ENCODE measurements at places on chromosomes 3 and 15.
A peak's percentile ranks its signal among the peaks of the same experiment; 100 is the strongest.

DNA sequence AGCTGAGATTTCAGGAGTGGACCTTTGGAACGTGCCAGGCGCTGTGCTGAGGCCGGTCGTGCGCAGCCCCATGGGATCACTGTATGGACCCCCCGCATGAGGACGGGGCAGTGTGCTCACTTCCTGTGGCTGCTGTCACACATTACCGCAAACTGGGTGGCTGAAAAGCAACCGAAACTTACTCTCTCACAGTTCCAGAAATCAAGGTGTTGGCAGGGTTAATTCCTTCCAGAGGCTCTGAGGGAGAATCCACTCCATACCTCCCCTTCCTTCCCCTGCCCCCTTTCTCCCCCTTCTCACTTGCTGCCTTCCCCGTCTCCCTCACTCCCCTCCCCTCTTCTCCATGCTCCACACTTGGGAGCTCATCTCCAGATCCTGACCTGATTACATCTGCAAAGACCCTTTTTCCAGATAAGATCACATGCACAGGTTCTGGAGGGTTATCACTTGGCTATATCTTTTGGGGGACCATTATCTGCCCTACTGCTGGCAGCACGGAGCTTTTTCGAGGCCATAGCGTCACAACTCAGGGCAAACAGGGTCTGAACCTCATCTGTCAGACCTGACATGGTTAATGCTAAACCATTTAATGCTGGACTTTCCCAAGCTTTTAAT, 41.2 kb downstream of the KLF13 start:
- DNase-seq: no peak

DNA sequence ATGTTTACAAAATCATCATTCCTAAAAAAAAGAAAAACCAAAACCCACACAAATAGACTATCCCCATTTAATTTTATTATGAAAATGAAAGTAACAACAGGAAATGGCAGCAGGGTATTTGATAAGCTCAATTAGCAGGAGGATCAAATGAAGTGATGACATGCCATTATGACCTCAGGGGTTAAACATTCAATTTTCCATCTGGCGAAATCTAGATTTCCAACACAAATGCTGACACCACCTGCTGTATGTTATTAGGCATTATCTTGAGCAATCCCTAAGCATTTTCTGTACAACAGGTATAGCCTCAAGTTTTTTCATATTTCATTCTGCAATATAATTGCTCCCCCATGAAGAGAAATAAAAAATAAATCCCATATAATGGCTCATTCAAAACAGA, 57.1 kb downstream of the SHQ1 start:
- no peak for DNase-seq

GRCh38 chr15:73924171-73924921, 1.9 kb upstream of the LOXL1 start:
- no peak for DNase-seq

- no peak for DNase-seq
Observed at GRCh38 chr3:124831628-124832199, 55.5 kb downstream of the ITGB5 start.

GRCh38 chr15:81016489-81017068, 15.9 kb downstream of the TLNRD1 start:
- no peak for DNase-seq

DNA sequence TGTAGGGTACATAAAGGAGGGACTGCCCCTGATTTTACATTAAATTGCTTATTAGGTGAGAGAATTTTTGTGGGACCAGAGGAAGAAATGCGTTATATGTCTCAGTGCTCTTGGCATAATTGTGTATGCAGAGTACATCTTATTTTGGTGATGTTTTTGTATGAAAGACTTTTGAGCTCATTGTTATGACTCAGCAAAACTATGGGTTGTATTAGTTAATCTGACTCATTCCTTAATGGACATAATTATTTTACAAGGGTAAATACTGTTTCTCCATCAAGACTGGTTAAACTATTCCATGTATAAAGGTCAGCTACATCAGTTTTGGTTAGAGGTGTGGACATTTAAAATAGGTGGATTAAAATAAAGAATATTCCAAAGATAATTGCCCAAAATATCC, 156.8 kb downstream of the ALCAM start:
- DNase-seq: no peak

DNA sequence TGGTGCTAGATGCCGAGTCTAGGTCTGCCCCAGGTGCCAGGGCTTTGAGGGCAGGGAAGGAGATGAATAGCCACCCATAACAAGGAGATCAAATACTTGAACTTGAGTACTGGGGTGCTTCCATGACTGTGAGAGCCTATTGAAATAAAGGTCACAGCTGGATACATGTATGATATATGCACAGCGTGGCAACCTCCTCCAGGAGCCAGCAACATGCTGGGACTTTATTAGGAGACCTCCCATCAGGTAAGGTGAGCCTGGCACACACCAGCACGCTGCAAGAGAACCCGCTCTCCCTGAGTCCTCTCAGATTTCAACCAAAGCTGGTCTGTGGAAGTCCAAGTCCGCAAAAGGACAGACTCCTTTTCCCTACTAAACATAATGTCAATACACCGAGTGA, 10.5 kb upstream of the HES1 start:
- DNase-seq: no peak

GRCh38 chr3:133610031-133610430, 36.5 kb downstream of the CDV3 start:
- no peak for DNase-seq

GRCh38 chr15:43414196-43414595, 43.3 kb downstream of the TUBGCP4 start:
- DNase-seq: no peak

DNA sequence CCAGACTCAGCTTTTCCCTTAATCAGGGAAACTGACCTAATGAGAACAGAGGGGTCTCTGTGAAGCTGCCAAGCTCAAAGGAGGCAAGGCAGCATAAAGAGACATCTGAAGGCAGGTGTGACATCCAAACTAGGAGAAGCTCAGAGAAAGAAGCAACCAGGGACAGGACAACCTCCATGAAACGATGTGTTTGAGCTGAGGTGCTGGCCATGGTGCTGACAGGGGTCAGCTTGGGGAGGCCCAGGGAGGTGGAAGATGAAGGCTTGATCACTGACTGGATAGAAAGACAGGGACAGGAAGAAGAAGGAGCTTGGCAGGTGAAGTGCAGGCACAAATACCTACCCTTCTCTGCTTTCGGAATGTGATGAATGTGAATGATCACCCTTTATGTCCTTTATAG, 179.5 kb upstream of the NSMCE3 start:
- no peak for DNase-seq

DNA sequence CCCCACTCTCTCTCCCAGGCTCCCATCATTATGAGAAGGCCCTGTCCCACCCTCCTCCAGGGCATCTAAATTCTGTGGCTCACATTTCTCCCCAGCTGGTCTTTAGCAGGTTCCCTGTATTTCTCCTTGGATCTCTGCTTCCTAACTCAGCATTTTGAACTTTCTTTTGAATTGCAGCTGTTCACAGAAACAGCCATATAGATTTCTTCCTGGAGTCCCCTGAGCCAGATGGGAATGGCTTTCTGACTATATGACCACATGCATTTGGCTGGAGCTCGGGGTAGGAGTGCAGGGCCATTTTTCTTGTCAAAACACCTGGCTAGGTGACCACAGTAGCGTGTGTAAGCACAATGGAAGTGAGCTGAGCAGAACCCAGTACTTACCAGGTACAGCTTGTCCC, 22.0 kb downstream of the RBP2 start:
- DNase-seq: no peak

DNA sequence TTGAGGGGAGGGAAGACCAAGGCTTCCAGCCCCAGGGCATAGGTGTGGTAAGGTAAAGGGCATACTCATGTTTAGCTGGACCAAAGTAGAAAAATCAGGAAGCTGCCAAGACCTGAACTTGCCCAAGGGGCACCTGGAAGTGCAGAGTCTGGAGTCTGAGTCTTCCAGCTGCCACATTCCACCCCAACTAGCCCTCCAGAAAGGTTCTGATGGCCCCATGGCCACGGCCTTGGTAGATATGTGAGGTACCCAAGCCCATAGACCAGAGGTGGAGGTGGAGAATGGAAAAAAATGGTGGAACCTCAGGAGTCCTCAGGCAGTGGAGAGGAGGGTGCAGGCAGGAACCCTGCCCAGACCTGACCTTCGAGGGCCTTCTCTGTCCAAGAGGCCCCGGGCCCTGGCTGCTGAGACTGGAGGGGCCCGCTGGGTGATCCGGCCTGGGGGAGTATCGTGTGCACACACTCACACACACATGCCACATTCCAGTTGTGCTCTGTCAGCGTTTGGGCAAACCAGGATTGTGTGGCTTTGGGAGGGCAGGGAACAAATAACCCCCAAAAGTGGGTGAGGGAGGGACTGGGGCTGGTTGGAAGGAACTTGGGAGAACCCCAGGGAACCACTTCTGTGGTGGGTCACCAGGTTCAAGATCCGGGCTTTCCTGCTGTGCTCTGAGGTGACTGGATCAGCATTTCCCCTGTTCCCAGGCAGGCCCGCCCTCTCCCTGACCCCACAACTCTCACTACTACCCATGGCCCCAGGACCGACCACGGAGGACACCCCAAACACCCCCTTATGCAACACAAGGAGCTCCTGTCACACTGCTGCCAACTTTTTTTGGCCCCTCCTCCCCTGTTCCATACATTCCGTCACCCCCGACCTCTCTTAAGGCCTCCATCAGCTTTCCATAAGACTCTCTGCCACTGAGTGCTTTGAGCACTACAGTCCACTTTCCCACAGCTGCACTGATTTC, 11.6 kb downstream of the MYL3 start:
- DNase-seq: no peak

GRCh38 chr3:16448639-16449070, 64.8 kb downstream of the RFTN1 start:
- no peak for DNase-seq

GRCh38 chr15:100100926-100101325, 240.8 kb downstream of the ADAMTS17 start:
- DNase-seq: no peak

- no peak for DNase-seq
Observed at GRCh38 chr15:98983334-98983733, 24.3 kb downstream of the PGPEP1L start.

DNA sequence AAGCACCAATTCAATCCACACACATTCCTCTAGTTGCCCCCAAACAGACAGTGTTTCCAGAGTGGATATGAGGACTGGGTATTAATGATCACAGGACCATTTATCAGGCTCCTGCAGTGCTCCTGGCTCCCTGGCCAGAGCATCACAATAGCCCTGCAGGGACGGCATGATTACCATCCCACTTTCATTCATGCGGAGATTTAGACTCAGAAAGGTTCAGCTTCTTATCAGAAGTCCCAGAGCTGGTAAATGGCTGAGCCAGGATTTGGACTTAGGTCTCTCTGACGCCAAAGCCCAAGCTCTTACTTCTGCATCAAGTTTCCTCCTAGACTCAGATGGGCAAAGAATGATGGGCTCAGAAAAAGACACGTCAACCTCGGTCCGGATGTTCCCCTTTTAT, 2.9 kb upstream of the EPHB3 start:
- no peak for DNase-seq

DNA sequence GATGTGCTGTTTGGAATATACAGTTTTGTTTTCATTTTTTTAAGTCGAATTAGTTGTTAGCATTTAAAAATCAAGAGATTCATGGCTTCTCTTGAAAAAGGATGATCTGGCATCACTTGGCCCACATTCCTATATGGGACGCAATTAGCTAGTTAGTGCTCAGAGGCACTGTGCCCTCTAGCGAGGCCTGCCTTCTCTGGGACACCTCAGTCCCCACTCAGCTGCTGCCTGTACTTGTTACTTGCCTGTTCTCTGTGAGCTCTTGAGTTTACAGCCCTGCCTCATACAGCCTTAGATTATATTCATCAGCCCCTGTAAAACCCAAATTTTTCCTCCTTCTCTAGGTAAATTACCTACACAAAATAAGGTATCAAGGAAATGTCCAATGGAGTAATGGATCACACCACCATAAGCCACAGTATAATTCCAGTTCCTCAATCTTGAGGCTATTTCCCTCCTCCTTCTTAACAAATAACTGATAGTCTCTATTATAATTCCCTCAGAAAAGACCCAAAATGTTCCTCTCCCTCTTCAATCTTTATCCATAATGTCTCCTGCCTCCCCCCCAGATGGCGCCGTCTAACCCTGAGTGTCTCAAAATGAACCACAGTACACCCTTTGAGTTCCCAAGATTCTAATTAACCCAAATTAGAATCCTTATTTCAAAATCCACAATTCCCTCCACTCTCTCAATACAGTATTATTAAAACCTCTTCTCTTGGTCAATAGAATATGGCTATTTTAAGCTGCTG, 2.7 kb downstream of the ZMAT3 start:
- DNase-seq: no peak

GRCh38 chr3:107294117-107294516, 83.1 kb upstream of the CCDC54 start:
- no peak for DNase-seq

DNA sequence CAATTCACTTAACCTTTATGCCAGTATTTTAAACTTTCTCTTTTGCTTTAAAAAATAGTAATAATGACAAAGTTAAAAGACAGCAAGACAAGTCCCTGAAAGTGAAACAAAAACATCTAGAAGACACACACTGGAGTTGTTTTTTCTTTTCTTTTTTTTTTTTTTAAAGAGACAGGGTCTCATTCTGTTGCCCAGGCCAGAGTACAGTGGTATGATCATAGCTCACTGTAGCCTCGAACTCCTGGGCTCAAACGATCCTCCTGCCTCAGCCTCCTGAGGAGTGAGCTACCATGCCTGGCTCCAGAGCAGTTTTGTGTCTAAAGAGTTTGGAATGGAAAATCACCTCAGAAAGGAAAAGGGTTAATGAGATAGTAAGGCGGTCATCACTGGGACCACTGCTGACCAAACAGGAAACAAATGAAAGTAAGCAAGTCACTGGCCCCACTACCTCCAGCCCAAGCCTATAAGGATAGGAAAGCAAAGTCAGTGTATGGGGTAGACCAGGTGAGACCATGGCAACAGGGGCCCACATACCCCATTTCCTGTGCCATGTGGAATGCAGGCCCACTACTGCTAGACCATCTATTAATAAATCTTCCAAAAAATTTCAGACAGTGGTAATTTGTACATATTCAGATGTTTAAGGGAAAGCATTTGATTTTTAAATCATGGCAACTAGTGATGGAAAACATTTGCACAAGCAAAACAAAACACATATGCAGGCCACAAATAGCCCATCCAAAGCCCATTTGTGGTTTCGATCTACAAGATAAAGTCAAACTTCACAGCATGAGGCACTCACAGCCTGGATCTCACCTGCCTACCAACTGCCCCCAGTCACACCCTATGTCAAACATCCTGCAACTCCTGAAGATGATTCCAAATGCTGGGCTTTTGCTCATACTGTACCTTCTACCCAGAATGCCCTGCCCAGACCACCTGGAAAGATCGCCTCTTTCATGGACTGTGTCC, 62.6 kb downstream of the OSBPL10 start:
- peak; percentile 54 for DNase-seq

- peak; percentile 84 for DNase-seq
Observed at GRCh38 chr15:80152896-80153876, at the start of gene FAH. TSS of gene FAH (plus strand) at chr15:80152999. CDS start at chr15:80153055, 56 bp downstream.

All from GM06990 (cell line).